ENCODE measurements at places on chromosomes 11 and 22.

DNA sequence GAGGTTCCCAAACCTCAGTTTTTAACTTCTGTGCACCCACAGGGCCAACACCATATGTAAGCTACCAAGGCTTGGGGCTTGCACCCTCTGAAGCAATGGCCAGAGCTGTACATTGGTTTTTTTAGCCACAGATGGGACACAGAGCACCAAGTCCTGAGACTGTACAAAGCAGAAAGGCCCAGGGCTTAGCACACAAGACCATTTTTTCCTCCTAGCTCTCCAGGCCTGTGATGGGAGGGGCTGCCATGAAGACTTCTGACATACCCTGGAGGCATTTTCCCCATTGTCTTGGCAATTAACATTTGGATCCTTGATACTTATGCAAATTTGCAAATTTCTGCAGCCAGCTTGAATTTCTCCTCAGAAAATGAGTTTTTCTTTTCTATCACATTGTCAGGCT is 23.4 kb downstream of the CNTF start:
- DNase-seq, result no peak
- no peaks in the 10 kb centered on the region for H3K27me3 ChIP-seq
- H3K36me3 ChIP-seq, result no peaks in the 10 kb centered on the region
- H3K4me1 ChIP-seq, result peaks cover 6% of the 10 kb centered on the region

GRCh38 chr22:29580200-29580810 is 608 bp downstream of the NIPSNAP1 start:
- no peak for DNase-seq
- H3K27ac ChIP-seq, result peak overlapping the region; percentile 69
- no peaks in the 10 kb centered on the region for H3K36me3 ChIP-seq
- no peaks in the 10 kb centered on the region for H3K4me1 ChIP-seq
- H3K27me3 ChIP-seq, result no peaks in the 10 kb centered on the region

- no peaks in the 10 kb centered on the region for H3K4me1 ChIP-seq
- no peaks in the 10 kb centered on the region for H3K27me3 ChIP-seq
- no peak overlapping the region for H3K27ac ChIP-seq
- no peak for DNase-seq
- H3K36me3 ChIP-seq, result no peaks in the 10 kb centered on the region
These were observed 81.5 kb downstream of the GRK3 start for GRCh38 chr22:25645964-25646363.

DNA sequence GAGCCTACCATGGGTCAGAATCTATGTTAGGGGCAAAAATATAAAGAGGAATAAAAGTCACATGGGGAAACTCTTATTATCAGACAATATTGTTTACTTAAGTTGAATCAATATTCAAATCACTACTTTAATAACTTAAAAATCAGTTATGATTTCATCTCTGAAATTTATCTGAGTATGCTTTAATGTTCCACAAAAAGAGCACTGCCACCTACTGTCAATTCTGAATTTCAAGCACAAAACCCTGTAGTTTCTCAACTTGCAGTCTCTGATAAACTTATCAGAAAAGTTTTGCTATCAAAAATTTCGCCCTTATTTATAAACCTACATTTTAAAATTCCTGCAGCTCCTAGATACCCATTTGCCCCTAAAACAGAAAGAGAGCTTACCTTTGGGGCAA is 47.3 kb downstream of the RDX start:
- H3K27ac ChIP-seq, result no peak overlapping the region
- H3K27me3 ChIP-seq, result no peaks in the 10 kb centered on the region
- H3K4me1 ChIP-seq, result no peaks in the 10 kb centered on the region

DNA sequence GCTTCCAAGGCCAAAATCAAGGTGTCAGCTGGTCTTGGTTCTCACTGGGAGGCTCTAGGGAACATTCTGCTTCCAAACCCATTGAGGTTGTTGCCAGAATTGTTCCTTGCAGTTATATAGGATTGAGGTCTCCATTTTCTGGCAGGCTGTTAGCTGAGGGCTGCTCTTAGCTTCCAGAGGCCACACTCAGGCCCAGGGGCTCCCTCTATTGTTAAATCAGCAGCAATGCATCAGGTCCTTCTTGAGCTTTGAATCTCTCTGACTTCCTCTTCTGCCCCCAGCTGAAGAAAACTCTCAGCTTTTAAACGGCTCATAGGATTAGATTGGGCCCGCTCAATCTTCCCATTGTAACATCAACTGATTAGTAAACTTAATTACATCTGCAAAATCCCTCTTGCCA is 39.3 kb upstream of the BSX start:
- H3K4me3 ChIP-seq, result no peak overlapping the region
- H3K4me1 ChIP-seq, result peaks cover 10% of the 10 kb centered on the region
- no peak overlapping the region for H3K27ac ChIP-seq
- no peaks in the 10 kb centered on the region for H3K27me3 ChIP-seq
- peak; percentile 31 for DNase-seq

DNA sequence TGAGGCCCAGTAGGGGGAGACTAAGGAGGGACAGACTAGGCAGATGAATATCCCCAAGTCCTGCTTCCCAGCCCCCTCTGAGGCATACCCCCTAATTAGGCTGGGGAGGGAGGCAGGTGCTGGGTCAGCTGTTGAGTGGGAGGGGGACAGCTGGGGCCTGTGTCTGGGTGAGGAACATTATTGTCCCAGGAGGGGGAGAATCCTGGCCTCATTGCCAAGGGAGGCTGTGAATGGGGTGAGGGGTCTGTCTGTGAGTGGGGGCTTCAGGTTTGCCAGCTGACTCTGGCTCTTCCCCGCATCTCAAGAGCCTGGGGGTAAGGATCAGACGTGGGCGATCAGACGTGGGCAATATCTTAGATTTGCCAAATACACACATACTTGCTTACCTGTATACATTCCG is 2.1 kb downstream of the INPPL1 start:
- DNase-seq, result no peak
- H3K27me3 ChIP-seq, result no peaks in the 10 kb centered on the region
- H3K4me1 ChIP-seq, result peaks cover 12% of the 10 kb centered on the region
- no peak overlapping the region for H3K4me3 ChIP-seq
- peaks cover 48% of the 10 kb centered on the region for H3K36me3 ChIP-seq

- H3K27ac ChIP-seq, result no peak overlapping the region
- DNase-seq, result no peak
- no peak overlapping the region for H3K4me3 ChIP-seq
- no peaks in the 10 kb centered on the region for H3K36me3 ChIP-seq
- no peaks in the 10 kb centered on the region for H3K4me1 ChIP-seq
- H3K27me3 ChIP-seq, result no peaks in the 10 kb centered on the region
These were observed 14.5 kb upstream of the POU2AF1 start for GRCh38 chr11:111393585-111393984.

- no peak overlapping the region for H3K27ac ChIP-seq
- H3K36me3 ChIP-seq, result no peaks in the 10 kb centered on the region
- no peak overlapping the region for H3K4me3 ChIP-seq
These were observed 9.5 kb downstream of the APOBEC3A start for GRCh38 chr22:38966942-38967341.

- no peak for DNase-seq
- H3K27ac ChIP-seq, result no peak overlapping the region
- H3K36me3 ChIP-seq, result no peaks in the 10 kb centered on the region
- H3K4me1 ChIP-seq, result peaks cover 6% of the 10 kb centered on the region
- H3K4me3 ChIP-seq, result no peak overlapping the region
- no peaks in the 10 kb centered on the region for H3K27me3 ChIP-seq
These were observed 21.5 kb upstream of the TXNRD2 start for GRCh38 chr22:19962909-19963806.

- no peak for DNase-seq
- no peak overlapping the region for H3K4me3 ChIP-seq
- H3K36me3 ChIP-seq, result no peaks in the 10 kb centered on the region
These were observed 85.0 kb downstream of the CABIN1 start for GRCh38 chr22:24095826-24096757.

- peaks cover 10% of the 10 kb centered on the region for H3K4me1 ChIP-seq
- H3K4me3 ChIP-seq, result no peak overlapping the region
- H3K36me3 ChIP-seq, result no peaks in the 10 kb centered on the region
- H3K27me3 ChIP-seq, result no peaks in the 10 kb centered on the region
- H3K27ac ChIP-seq, result no peak overlapping the region
These were observed 11.2 kb downstream of the PEX26 start for GRCh38 chr22:18088825-18089568.

DNA sequence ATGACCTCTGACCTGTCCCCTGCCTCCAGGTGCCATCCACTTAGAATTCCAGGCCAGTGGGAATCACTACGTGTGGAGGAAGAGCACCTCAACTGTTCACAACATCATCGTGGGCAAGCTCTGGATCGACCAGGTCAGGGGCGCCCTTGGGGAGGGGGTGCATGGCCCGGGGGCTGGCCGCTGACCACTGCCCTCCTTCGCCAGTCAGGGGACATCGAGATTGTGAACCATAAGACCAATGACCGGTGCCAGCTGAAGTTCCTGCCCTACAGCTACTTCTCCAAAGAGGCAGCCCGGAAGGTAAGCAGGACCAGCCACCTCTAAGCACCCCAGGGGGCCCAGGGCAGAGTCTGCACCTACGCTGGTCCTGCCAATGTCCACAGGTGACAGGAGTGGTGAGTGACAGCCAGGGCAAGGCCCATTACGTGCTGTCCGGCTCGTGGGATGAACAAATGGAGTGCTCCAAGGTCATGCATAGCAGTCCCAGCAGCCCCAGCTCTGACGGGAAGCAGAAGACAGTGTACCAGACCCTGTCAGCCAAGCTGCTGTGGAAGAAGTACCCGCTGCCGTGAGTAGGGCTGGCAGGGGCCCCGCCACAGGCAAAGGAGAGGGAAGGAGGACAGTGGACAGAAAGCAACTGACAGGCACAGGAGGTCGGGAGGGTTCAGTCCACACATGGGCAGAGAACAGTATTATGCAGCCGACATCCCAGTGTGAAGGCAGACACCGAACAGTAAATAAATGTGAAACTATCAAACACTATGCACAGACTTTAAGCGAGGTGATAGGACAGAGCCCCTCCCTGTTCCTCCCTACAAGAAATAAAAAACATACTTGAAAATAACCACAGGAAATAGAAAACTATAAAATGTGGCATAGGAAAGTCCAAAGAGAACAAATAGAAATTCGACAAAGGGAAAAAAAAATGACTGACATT is 74.9 kb downstream of the MORC2 start:
- no peaks in the 10 kb centered on the region for H3K36me3 ChIP-seq
- H3K4me1 ChIP-seq, result peaks cover 10% of the 10 kb centered on the region
- H3K27ac ChIP-seq, result peak overlapping the region; percentile 39

- H3K36me3 ChIP-seq, result no peaks in the 10 kb centered on the region
- no peak overlapping the region for H3K27ac ChIP-seq
- H3K27me3 ChIP-seq, result no peaks in the 10 kb centered on the region
- H3K4me1 ChIP-seq, result no peaks in the 10 kb centered on the region
- H3K4me3 ChIP-seq, result no peak overlapping the region
These were observed 23.0 kb downstream of the APLP2 start for GRCh38 chr11:130092661-130093060.

GRCh38 chr11:101090679-101091270 is 38.8 kb downstream of the PGR start:
- H3K36me3 ChIP-seq, result no peaks in the 10 kb centered on the region
- H3K4me3 ChIP-seq, result no peak overlapping the region
- no peaks in the 10 kb centered on the region for H3K27me3 ChIP-seq
- DNase-seq, result no peak
- no peaks in the 10 kb centered on the region for H3K4me1 ChIP-seq

DNA sequence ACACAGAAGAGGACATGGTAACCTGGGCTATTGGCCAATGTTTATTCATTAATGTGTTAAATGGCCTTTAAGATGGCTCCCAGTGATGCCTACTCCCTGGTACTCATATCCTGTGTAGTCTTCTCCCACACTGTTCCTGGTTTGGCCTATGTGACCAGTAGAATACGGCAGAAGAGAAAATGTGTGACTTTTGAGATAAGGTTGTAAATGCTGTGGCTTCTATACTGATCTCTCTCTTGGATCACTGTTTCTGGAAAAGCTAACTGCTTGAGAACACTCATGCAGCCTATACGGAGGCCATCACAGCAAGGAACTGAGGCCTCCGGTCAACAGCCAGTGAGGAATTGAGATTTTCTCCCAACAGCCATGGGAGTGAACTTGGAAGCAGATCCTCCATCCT is 24.1 kb downstream of the MAML2 start:
- no peak for DNase-seq
- H3K27ac ChIP-seq, result no peak overlapping the region
- no peaks in the 10 kb centered on the region for H3K27me3 ChIP-seq
- H3K4me3 ChIP-seq, result no peak overlapping the region

GRCh38 chr11:71548716-71549151 is 514 bp downstream of the KRTAP5-9 start:
- no peak overlapping the region for H3K27ac ChIP-seq
- H3K4me3 ChIP-seq, result no peak overlapping the region

Data from naive thymus-derived CD4-positive, alpha-beta T cell (primary cell).